ENCODE measurements at places on chromosomes 5 and 9.

GRCh38 chr5:63931836-63932235 lies 30.4 kb downstream of the HTR1A start:
- no peak for DNase-seq

DNA sequence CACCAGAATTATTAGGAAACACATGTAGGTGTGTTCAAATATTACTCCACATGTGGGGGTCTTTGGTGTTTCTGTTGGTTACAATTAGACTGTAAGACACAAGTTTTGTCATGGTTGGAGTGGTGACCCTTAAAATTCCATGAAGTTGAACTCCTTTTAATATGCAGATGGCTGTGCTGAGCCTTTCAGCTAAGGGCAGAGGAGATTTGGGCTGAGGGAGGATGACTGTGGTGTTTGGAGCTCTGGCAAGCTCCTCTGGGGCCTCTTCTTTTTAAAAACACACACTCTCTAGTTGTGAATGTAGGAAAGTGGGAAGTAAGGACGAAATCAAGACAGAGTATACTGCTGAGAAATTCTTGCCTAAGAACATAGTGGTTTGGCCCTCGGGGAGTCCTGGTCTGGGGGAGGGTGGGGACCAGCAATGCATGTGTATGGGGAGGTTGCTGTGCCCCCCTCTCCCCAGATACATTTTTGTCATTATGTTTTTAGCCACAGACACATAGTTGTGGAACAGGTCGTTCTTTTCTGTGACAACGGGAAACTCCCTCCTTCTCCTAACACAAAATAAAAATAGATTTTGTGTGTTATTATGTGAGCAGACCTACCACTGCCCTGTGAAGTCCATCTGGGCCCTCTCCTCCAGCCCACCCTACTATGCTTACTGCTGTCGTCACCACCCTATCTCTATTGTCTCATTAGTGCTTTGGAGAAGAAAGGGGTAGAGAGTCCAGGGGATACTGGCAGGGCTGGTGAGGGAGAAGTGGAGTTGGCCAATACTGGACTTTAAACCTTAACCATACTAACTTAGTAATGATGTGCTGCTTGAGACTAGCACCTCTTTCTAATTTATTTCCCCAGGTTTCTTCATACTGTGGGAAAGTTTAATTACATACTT lies 10.0 kb downstream of the SMARCA2 start:
- DNase-seq = no peak

DNA sequence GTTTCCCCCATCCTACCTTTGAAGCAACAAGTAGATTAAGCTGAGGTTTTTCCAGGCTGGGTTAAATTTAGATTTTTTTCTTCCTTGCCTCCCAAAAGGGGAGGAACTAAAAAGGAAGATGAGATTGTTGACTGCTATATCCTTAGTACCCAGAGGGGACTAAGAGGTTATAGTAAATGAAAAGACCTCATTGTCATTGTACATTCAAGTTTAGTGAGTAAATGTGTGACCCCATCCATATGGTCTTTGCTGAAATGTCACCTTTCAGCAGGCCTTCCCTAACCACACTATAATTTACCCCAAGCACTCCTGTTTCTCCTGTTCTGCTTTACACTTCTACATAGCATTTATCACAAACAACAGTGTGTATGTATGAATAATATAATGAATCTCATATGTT lies 35.8 kb upstream of the CHD1 start:
- no peak for DNase-seq

DNA sequence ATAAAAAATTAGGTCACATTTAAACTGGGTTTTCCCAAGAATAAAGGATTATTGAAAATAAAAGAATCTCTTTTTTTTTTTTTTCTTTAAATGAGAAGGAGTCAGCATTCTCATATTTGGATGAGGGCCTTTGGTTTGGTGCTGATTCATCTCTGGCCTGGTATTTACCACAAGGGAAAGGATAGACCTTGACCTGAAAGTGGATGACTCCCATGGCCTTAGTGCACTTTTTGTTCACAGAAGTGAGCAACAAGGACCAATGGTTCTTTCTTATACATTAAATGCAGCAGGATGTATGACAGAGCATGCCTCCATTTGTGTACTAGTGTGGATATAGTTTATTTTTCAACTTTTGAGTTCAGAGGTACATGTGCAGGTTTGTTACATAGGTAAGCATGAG lies 6.9 kb downstream of the YTHDC2 start:
- no peak for DNase-seq

DNA sequence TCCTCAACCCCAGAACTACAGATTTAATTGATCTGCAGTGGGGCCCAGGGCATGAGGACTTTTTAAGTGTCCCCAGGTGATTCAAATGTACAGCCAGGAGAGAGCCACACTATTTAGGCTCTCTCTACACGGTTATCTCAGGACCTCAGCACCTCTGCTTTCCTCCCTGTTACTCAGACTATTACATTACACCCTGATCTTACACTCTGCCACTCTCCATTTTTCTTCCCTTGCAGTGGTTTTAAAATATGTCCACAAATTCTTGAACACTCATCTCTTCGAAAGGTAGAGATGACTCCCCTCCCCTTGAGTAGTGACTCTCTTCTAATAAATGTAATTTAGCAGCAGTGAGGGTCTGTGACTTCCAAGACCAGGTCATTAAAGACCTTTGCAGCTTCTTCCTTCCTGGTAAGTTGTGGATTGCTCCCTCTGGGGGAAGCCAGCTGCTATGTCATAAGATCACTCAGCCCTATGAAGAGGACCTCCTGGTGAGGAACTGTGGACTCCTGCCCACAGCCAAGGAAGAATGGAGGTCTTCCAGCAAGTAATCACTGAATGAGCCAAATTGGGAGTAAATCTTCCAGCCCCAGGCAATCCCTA lies 87.5 kb upstream of the SSBP2 start:
- DNase-seq = no peak

DNA sequence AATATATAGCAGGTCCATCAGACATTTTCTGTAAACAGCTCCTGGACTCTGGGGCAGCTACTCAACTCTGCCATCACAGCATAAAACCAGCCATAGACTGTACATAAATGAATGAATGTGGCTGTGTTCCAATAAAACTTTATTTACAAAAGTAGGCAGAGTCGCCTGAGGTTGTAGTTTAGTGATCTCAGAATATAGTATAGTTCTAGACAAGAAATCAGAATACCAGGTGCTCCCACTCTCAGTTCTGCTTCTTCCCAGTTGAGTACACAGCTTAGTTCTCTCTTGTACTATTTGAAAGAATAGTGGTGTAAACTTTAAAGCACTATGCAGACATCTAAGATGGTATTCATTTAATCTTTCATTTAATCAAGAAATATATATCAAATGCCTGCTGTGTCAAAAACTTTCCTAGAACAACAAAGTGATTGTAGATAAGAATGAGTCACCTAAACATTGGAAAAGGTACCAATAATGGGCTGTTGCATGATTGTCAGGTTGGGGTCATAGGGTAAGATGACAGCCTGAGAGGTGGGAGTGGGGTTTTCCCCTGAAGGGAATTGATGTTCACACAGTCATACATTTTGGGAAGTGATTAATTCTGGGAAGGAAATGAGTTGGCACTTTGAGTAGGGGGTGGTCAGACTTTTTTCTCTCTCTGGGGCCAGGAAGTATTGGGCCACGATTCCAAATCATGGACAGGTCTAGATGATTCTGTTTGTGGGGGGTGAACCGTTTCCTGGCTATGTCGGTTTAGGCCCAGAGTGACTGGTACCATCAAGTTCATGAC lies 37.0 kb downstream of the TNFSF8 start:
- no peak for DNase-seq

GRCh38 chr9:133683586-133684120 lies 47.5 kb downstream of the DBH start:
- DNase-seq = no peak

DNA sequence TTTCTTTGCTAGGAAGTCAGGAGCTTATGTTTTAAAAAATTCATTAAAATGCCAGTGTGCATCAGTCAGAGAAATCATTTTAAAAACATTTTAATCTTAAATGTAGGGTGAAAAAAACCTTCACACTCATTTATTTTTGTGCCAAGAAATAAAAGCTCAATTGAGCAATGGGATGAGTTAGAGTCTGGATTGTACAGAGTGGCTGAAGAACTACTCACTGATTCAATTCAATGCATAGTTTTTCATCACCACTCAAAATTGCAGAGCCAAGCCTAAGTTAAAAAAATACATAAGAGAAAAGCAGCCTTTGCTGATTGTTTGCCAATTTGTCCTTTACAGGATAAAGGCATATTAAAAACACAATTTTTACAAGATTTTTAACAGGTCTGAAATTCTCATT lies 168.2 kb upstream of the DMRTA1 start:
- no peak for DNase-seq

DNA sequence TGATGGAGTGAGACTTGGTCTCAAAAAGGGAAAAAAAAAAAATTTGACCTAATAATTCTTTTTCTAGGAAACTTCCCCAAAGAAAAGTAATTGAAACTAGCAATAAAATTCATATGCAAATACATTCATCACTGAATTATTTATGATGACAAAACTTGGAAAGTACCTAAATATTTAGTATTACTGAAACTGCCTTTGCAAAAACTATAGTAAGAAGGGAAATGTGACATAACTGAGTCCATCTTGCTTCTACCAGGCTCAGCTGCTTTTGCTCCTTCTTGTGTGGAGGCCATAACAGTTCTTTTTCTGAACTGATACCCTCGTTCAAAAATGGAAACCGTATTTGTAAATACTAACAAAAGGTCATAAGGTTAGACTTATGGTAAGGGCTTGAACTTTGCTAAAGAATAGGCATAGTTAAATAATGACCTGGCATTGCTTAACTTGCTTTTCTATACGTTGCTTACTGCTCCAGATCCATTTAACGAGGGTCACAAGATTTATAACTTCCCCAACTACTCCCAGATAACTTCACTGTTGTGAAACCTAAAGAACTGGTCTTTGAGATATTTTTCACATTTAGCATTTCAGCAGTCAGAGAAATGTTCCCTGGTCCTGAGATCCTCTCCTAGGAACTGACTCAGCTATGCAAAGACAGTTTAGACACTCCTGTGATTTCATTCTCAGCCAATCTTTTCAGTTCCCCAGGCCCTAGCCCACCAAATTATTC lies 68.4 kb downstream of the CFAP95 start:
- DNase-seq = no peak

GRCh38 chr5:177271113-177271512 lies 32.4 kb downstream of the RAB24 start:
- DNase-seq = no peak

- DNase-seq = no peak
Observed at GRCh38 chr5:159067201-159067600, 32.5 kb downstream of the EBF1 start.

GRCh38 chr9:137233143-137233980 lies 2.7 kb downstream of the SLC34A3 start:
- no peak for DNase-seq

- no peak for DNase-seq
Observed at GRCh38 chr5:17221843-17222636, 4.6 kb downstream of the BASP1 start.

GRCh38 chr9:91690540-91691249 lies 259.3 kb downstream of the ROR2 start:
- no peak for DNase-seq

DNA sequence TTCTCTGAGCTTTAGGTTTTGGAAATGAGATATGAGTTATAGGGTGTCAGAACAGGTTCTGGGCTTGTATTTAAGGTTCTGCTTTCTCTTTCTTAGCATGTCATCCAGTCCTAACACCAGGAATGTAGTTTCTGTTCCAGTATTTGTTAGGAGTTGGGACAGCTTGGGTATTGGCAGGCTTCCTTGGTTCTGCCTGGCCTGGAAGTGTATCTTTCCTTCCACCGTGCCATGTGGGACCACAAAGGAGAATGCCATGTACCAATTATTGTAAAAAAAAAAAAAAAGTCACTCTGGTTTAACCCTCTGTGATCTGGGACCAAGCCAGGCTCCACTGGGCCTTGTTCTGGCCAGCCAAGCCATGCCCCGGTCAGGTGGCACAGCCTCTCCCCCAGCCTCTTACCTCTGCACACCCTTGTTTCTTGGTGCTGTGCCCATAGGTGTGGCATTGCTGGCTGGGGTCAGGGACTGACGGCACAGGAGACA lies 47.8 kb downstream of the ARHGAP26 start:
- no peak for DNase-seq

All from GM04503 (cell line).